Activated CD4-positive, CD25-positive, alpha-beta regulatory T cell treated with anti-CD3 and anti-CD28 coated beads, Interleukin-2, amount 50 U/mL, for 16 hours (primary cell): ENCODE measurements at places on chromosomes 3 and 15.

DNA sequence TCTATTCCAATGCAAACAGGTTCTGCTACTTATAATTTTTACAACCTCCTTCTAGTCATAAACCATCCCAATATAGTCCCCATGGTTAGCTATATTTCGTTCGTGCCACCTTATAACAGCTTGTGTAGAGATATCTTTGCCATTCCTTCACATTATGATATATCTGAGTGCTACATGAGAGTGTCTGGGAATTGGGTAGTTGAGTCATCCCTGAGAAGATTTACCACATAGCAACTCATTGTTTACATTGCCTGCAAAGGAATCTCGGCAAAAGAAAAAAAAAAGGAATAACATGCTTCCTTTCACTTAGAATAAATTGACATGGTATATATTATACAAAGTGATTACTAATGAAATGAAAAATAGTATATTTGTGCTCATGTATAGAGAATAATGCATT, 86.0 kb upstream of the VGLL3 start:
- DNase-seq, result no peak

DNA sequence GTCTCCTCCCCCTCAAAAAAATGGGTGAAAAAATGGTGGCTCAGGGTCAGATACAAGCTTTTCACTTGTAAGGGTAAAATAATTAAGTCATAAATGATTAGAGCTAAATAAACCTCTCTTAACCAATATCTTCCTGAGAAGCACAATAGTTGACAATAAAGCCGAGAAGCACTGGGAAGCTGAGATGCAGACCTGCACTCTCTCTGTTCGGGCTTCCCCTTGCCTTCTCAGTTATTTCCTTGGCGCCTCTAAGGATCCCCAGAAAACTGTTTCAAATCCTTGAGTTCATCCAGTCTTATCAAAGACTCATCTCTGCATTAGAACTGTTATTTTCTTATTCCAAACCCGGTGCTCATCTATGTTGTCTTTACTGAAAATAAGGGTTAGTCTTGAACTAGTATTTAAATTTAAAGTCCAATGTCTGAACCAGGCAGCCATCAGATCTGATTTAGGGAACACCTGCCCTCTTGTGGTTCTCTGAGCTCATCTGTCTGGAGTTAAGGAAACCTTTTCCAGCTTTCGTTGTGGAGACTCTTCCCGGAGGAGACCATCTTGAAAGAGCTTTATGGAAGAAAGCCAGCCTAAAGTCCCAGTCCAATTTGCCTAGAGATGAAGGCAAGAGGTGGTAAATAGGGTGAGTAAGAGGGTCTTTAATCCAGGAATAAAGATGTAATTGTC, 256.4 kb upstream of the MCTP2 start:
- no peak for DNase-seq

- no peak for DNase-seq
These were observed 52.4 kb downstream of the TRPM1 start for GRCh38 chr15:31049111-31049510.

- no peak for DNase-seq
These were observed 1.7 kb downstream of the B3GNT5 start for GRCh38 chr3:183254487-183255347.

DNA sequence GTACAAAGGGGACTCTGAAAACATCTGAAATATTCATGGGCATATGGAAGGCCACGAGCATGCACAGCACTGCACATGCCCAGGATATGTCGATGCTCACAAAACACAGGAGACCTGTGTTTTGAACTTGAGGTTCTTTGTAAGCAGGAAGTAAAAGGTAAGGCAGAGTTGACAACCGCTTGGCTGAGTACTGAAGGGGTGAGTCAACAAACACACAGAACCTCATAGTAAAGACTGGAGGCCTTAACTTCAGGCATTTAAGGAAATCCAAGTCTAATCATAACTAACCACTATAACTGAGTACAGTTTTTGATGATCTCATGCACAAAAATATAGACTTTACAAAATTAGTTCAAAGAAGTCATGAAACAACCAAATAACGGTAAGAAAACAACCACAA, 80.6 kb downstream of the MYO9A start:
- no peak for DNase-seq

DNA sequence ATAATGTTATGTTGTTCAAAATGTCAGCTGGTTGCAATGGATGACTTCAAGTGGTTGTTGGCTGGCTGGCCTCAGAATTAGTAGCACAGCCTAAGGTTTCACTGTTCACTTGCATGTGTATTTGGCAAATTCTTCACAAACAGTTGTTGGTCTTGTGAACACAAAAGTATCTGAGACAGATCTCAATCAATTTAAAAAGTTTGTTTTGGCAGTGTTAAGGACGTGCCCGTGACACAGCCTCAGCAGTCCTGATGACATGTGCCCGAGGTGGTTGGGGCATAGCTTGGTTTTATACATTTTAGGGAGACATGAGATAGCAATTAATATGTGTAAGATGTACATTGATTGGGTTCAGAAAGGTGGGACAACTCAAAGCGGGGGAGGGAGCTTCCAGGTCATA, 436.0 kb downstream of the AGBL1 start:
- no peak for DNase-seq

GRCh38 chr3:187822402-187822801, 77.1 kb upstream of the BCL6 start:
- no peak for DNase-seq

DNA sequence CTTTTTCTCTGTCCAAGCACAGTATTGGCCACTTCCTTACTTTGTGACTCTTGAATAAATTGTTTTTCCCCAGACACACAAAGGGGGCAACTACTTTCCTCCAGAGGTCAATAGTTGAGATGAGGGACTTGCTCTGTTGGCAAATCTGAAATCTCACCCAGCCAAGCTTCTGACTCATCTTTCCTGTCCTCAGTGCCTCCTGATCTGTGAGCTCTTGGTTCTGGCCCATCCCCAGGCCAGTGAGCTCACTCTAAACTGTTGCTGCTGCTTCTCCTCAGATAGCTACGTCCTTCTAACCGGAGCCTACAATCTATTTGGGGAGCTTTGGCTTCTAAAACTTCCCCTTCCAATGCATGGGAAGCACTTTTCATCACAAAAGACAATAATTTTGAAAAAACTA, 50.0 kb upstream of the NMD3 start:
- DNase-seq, result no peak

- DNase-seq, result no peak
These were observed 106.1 kb upstream of the COL8A1 start for GRCh38 chr3:99532246-99532645.

DNA sequence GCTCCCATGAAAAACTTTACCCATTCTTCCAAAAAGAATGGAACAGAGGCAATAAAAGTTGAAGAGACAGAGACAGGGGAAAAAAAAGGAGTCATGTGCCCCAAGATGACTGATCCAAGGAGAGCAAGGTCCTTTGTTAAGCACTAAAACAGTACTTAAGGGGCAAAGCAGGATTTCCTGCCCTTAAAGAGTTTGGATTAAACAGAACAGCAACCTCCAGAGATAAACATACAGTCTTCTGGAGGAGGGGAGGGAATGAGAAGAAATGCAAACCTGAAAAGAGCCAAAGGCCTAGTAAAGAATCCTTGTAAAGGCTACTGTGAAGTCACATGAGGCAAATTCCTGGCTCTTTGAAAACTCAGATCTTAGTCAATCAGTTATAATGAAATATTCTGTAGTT, 38.2 kb downstream of the SHQ1 start:
- no peak for DNase-seq

- DNase-seq, result no peak
These were observed 18.2 kb upstream of the JMJD7 start for GRCh38 chr15:41809526-41810220.

- no peak for DNase-seq
These were observed 29.5 kb downstream of the DNAH1 start for GRCh38 chr3:52345521-52346109.

DNA sequence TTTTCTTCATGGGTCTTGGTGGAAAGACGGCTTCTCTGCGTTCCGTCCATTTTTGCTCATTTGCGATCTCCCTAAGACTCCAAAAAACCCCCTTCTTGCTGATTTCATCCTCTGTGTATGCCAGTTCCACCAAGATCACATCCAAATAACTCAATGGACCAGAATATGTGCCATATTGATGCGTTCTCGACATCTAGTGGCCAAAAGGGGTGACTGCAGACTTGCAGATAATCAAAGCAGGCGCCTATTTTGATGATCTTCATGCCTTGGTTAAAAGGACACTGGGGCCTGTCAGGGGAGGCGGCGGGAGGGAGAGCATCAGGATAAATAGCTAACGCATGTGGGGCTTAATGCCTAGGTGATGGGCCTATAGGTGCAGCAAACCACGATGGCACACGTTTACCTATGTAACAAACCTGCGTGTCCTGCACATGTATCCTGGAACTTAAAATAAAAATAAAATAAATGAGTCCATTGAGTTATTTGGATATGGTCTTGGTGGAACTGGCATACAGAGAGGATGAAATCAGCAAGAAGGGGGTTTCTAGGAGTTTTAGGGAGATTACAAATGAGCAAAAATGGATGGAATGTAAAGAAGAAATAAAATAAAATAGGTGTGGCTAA, 104.2 kb upstream of the RAD18 start:
- no peak for DNase-seq
